ENCODE measurements at places on chromosomes 16 and 17.

DNA sequence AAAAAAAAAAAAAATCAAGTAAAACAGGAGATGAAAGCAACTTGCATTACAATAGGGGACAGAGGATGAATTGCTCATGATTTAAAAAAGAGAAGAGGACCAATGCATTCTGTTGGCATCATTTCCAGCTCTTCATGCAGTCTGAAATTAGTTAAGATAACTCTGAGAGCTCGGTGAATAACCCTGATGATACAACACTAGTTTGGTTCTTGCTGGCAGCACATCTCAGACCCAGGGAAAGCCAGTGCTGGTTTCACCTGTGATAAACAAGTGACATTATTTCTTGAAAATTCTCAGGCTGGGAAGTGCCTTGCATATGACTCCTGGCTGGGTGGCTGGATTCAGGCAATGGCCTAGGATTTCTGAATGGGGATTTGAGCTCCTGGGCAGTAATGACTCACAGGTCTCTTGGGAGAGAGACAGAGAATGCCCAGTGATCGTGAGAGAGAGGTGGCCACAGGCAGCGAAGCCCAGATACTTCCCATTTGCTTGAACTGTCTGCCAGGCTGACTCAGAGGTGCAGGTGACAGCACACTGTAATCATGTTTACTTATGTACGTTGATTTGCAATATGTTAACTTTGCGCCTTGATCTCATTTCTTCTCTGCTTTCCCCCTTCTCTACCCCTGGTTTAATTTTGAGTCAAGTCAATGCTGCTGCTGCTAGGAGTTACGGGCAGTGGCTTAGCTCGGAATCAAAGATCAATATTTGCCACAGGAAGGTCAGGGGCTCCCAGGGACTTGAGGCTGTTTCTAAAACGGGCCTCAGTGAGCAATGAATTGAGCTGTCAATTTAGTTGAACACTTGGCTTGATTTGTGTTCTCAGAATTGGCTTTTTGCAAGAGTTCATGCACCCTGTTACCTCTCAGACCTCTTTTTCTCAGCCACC lies 27.1 kb downstream of the ARSG start:
- no peak for DNase-seq

- no peak for DNase-seq
These were observed 118.3 kb downstream of the SMG6 start for GRCh38 chr17:2184993-2185931.

- no peak for DNase-seq
These were observed 152.4 kb downstream of the IRX5 start for GRCh38 chr16:55083052-55083451.

DNA sequence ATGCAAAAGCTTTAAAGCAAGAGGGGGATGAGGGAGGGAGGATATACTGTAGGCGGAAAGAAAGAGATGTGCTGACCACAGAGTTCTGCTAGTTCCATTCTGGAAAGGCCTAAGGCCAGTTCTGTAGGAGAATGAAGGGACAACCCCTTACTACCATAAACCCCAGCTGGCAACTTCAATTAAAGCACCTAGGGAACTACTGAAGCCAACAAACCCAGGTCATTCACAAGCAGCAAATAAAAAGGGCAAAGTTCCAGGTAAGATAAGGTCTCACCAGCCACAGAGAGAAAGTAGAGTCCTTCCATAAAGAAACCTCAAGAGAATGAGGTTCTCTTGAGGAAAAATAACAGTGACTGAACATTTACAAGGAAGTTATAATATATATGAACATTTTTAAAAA lies 12.8 kb downstream of the TERF2 start:
- no peak for DNase-seq

- DNase-seq = no peak
These were observed 250.7 kb upstream of the MYOCD start for GRCh38 chr17:12415031-12415430.

DNA sequence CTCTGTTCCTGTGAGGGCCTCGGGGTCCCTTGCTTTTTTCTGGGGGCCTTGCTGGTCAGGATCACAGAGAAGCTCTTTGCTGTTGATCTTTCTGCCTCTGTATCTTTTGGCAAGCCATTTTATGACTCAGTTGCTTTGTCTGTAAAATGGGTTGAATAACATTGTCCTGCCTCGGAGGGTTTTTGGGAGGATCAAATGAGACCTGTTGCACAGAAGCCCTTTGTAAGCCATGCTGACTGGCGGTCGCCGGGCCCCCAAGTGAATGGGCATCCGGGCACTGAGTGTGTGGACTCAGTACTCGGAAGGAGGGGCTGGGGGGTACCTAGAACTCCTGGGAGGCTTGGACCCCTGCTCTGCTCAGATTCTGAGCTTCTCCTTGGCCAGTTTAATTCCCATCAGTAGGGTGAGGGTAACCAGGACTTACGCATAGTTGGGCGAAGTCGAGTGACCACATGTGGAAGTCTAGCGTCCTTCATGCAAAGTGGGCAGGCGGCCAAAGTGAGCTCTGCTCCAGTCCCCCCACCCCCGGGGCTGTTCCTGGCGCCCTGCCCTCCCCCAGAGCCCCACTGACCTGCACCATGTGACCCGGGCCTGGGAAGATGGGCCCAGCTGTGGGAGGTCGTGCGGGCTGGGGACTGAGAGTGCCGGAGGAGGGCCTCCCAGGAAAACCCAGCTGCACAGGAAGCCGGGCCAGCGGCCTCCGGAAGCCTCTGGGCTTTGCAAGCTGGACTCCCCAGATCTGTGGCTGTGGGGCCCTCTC lies 284.0 kb downstream of the SEC14L1 start:
- DNase-seq = no peak

- DNase-seq = no peak
These were observed 385.5 kb downstream of the SEC14L1 start for GRCh38 chr17:77526259-77526711.

- DNase-seq = peak; percentile 65
These were observed 107.0 kb upstream of the CACNG5 start for GRCh38 chr17:66727634-66728570.

GRCh38 chr16:10376229-10376628 lies 9.6 kb upstream of the ATF7IP2 start:
- no peak for DNase-seq

DNA sequence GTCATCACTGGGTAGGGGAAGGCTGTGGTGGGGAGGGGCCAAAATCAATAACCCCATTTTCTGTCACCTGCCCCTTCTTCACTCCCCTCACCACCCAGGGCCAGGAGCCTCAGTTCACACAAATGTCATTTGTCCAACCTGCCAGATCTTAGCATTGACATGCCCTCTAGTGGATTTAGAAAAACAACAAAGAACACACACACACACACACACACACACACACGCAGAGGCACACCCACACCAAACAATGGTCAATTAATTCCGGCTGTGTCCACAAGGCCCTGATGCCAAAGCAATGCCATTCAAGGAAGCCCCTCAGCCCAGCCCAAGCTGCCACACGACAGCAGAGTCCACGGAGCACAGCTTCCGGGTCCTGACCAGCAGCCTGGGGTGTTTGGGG lies 68.4 kb downstream of the NOG start:
- DNase-seq = no peak

DNA sequence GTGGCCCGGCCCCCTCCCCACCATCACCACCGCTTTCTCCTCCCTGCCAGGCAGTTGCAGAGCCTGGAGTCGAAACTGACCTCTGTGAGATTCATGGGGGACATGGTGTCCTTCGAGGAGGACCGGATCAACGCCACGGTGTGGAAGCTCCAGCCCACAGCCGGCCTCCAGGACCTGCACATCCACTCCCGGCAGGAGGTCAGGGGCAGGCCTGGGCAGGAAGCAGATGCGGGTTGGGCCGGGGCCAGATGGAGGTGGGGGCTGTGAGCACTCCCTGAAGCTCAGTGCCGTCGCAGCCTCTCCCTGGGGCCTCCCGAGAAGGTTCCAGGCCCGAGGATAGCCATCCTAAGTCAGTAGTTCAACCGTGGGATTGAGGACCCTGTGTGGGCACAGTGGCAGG lies 14.2 kb upstream of the ADGRG3 start:
- DNase-seq = no peak

DNA sequence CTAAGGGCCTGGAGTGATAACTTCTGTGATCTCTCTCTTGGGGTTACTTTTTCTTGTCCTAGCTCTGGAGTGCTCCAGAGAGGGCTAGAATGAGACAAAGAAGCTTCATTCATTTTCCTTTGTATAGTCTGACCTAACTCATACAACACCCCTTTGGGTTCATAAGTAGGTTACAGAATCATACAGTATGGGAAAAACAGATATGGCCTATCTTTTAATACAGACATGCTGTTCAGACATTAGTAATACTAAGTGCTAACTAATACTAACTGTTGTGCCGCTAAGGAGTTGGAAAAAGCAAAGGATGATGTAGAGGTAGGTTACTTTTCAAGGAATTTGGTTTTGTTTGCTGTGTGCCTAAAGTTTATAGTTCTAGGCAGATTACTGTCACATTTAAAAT lies 84.7 kb downstream of the NLK start:
- DNase-seq = no peak

- DNase-seq = no peak
These were observed 12.6 kb upstream of the ARL5C start for GRCh38 chr17:39178536-39178935.
